ENCODE measurements at places on chromosomes 5 and 9.

DNA sequence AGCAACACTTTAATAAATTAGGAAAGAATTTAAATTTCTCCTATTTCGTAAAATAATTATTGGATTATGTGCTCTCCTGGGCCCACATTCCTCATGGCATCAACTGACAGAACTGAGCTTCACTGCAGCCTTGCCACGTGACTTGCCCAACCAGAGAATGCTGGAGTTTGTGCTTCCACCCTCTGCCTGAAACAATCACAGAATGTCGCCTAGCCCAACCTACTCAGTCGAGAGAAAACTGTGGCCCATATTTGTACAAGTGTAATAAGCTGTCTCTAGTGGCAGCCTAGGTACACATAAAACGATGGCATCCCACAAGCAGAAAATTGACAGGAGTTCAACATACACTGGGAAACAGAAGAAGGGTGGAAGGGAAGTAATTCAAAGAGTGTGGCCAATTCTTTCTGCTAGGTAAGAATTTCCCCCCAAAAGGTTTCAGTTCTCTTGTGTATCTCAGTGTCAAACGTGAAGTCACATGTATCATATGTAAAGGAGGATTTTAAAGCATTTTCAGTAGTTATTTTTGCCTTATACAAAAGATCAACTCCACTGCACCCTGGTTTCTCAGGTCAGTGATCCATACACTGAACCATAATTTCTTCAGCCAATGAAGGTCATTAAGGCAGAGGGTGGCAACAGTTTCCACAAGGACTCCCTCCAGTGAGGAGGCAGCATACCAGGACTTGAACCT is 41.7 kb downstream of the ZNF608 start:
- DNase-seq: no peak

DNA sequence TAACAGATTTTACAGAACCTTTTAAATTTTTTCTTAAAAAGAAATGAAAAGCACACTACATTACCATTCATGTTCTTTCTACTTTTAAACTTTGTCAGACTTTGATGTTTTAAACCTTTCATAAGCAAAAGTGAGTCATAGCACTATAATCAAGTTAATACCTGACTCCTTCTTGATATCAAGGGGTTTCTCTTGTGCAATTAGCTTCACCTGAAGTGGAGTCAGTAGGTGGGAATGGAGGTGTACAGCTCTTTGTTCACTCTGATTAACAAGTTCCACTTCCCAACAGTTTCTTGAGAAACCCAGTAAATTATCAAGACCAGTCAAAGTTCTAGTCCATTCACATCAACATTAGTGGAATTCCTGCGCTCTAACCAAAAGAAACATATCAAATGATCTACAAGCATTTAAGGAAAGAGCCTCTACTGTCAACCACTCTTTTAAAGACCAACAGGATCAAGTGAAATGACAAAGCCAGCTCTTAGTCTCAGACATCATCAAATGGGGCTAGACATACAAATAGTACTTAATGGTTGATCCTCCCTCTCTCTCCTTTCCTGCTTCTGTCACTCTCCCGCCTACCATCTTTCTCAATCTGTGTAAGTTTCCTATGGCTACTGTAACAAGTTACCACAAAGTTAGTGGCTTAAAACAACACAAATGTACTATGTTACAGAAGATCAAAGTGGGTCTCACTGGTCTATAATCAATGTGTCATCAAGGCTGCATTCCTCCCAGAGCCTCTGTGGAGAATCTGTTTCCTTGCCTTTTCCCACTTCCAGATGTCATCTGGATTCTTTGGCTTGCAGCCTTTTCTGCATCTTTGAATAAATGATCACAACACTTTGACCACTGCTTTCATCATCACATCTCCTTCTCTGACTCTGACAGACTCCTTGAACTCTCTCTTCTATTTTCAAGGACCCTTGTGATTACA is 68.0 kb downstream of the HINT1 start:
- DNase-seq: no peak

DNA sequence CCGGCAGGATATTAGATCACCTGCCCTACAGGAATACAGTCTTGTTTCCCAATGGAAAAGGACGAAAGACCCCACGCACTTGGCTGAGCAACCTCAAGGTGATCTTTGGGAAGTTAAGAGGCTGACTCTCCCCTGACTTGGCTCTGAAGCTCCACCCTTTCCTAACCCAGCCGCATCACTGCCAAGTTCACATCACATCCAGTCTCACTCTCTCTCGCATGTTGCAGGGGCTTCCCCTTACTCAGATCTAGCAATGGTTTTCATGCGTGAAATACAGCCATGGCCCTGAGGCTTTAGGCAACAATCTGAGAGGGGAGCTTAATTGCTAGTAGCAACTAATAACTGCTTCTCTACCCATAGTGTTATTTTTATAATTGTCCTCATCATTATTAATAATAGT is 211.6 kb downstream of the DOCK8 start:
- no peak for DNase-seq

GRCh38 chr9:103707181-103707580 is 386.9 kb upstream of the SMC2 start:
- DNase-seq: no peak

GRCh38 chr9:83355024-83355444 is 183.2 kb downstream of the FRMD3 start:
- DNase-seq: no peak

DNA sequence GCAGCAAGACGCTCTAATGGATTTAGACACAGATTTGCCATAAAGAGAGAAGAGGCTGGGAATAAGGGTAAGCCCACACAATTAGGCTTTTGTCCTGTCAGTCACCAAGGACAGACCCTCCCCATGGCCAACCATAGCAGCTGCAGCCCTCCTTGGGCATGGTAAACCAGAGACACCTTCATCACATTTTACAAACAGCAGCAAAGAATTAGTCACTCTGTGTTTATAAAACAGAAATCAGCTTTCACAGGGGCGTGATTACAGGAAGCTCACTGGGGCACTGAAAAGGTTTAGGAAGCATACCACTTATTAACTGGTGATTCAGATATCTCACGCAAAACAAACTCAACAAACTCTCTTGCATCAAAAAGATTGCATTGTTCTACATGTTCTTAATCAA is 37.3 kb upstream of the ZNF622 start:
- DNase-seq: no peak

- no peak for DNase-seq
Observed at GRCh38 chr9:127754099-127755060, 19.3 kb upstream of the TOR2A start.

DNA sequence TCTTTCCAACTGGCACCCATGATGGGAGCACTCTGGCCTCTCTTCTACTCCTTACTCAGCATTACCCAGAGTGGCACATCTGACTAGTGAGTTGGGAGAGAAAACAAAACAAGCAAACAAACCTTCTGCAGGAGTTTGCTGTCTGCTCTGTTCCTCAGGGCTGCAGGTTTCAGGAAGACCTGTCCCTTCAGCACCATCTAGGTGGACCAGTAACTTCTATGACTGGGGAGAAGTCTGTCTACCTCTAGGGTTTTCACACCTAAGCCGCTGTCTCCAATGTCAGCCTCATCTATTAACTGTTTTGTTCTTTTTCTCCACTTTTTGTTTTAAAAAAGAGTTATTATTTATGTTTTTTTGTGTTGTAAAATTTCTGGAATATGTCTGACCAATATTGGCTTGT is 58.7 kb downstream of the RAB3C start:
- no peak for DNase-seq

DNA sequence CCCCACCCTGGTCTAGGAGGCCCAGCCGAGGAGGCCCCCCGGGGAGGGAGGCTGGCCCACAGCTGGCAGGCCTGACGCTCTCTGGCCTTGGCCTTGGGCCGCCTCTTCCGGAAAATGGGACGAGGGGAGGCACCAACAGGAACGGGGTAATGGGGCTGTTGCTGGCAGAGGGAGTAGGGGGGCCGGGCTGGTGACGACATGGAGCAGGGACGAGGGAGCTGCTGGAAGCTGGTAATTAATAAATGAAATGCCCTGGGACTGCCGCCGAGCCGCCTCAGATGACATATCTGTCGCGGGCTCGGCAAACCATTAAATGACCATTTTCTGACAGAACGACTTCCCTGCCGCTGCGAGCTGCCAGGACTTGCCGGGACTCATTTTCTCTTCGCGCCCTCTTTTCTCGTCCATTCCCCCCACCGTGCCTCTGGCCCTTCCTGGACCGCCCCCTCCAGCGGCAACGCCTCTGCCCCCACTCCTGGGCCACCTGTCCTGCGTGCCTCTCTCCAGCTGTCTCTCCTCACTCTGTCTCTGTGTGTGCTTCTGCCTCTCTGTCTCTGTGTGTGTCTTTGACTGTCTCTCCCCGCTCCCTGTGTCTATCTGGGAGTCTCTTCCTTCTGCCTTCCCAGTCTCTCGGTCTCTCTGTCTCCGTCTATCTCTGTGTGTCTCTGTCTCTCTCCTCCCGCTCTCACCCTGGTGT is 215.7 kb downstream of the PAX5 start:
- DNase-seq: no peak

GRCh38 chr9:7405924-7406604 is 393.5 kb downstream of the DMAC1 start:
- DNase-seq: no peak

DNA sequence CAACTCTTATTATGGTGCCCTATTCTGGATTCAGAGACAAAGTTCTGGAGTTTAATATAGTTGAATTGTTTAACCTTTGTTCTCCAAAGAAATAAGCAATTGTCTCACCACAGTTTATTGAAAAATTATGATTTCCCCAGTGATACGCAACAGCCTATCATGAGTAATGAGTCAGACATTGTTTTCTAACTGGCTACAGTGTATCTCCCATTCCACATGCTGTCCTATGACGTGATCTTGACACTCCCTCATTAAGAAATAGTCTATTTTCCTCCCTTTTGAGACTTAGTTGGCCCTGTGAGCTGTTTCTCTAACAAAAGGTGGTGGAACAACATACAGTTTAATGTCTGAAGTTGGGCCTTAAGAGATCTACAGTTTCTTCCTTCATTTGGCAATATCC is 1290.6 kb upstream of the CDH6 start:
- DNase-seq: no peak

GRCh38 chr9:105842023-105842644 is 147.8 kb downstream of the TMEM38B start:
- DNase-seq: peak; percentile 9

- no peak for DNase-seq
Observed at GRCh38 chr5:142864290-142865260, 94.4 kb downstream of the ARHGAP26 start.
